AG04450 (cell line): ENCODE measurements at places on chromosomes 3 and 15.
A peak's percentile ranks its signal among the peaks of the same experiment; 100 is the strongest.

- DNase-seq = no peak
These were observed 11.7 kb downstream of the NEDD4 start for GRCh38 chr15:55981582-55982249.

DNA sequence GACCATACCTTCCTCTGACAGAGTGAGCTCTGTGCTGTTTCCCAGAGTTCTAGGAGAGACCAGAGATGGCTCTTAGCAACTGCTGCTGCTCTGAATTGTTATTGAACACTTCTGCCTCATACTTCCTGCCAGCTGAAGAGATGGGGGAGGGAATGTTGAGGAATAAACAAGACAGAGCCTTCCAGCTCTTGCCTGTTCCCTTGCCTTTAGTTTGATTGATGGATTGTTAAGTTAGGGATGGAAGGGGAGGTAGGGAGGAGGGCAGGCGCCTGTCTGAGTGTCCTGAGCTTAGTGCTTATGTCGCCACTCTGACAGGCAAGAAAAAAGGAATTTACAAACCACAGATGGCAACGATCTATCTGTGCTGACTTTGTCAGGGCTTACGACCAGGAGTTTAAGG, 42.8 kb downstream of the ZNF609 start:
- peak; percentile 24 for DNase-seq

- no peak for DNase-seq
These were observed 242.0 kb upstream of the DCBLD2 start for GRCh38 chr3:99143493-99143892.

DNA sequence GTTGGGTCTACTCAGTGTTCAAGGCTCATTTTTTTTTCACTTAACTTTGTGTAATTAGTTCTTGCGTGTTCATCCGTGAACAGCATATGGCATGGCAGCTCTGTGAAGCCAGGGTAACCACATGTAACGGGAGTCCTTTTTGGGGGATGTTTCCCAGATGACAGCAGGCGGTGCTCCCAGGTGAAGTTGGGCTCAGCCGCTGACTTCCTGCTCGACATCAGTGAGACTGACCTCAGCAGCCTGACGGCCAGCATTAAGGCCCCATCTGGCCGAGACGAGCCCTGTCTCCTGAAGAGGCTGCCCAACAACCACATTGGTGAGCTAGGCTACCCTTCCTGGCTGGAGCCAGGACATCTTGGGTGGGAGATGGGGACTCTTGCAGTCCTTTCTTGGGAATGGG, 62.7 kb downstream of the DNASE1L3 start:
- DNase-seq = no peak

DNA sequence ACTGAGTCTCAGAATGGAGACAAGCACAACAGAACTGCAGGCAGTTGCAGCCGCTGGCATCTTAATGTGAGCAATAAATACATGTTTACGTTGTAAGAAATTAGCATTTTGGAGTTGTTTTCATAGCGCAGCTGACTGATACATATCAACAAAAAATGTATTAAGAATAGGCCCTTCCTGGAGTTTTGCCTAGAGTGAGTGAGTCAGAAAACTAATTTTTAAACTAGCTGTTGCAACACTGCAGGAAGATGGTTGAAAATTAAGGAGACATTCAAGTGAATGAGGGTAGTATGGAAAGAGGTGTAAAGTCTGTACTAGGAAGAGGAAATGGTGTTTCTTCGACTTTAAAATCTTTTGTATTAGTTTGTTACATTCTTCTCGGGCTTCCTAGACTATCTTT, 39.6 kb upstream of the TIMP4 start:
- no peak for DNase-seq

DNA sequence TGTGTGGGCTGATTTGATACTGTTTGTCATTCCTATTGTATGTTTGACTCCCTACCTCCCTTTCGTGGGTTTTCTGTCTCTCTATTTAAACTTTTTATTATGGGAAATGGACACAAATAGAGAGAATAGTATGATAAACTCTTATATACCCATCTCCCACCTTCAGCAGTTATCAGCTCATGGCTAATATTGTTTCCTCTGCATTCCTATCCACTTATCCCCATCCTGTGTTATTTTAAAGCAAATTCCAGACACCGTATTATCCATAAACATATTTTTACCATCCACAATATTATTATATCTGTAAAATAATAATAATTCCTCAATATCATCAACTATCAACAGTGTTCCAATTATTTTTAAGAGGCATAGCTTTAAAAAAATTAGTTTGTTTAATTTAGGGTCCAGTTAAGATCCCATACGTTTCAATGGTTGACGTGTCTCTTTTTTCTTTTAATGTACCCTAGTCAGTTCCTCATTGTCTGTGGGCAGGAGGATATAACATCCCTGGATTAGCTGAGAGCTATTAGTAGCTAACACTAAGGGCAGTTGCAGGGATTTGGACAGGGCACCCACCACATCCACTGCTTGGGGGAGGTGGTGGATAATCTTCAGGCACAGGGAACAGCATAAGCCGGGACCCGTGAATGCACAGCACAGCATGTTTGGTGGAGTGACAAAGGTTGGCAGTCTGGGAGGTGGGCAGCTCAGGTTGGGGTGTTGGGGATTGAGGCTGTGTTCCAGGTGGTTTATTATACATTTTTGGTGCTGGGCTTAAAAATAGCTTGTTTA, 23.5 kb downstream of the PLCL2 start:
- no peak for DNase-seq

GRCh38 chr3:97131476-97131875, 317.1 kb downstream of the EPHA6 start:
- DNase-seq = no peak
